ENCODE measurements at places on chromosomes 7 and 10.

GRCh38 chr7:128307061-128307460 is 36.6 kb downstream of the RBM28 start:
- DNase-seq: no peak

DNA sequence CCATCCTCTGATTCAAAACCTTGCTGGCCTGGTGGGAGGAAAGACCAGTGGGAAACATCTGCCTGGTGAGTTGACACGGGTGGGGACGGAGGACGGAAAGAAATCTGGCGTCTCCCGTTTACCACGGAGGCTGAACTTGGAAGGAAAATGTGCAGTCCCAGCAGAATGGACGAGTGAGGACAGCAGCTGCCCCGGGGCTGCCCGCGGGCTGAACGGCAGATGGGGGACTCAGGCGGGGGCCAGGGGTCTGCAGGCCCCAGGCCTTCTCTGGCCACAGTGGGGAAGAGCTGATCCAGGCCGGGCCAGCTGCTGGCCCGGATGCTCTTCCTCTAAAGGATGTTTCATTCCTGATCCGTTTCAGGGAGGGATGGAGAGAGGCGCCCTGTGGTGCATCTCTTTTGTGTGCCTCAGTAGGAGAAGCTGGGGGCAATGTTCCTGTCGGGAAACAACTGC is 147.5 kb upstream of the CHST15 start:
- DNase-seq: no peak

GRCh38 chr7:33336820-33337219 is 207.5 kb downstream of the BBS9 start:
- no peak for DNase-seq

DNA sequence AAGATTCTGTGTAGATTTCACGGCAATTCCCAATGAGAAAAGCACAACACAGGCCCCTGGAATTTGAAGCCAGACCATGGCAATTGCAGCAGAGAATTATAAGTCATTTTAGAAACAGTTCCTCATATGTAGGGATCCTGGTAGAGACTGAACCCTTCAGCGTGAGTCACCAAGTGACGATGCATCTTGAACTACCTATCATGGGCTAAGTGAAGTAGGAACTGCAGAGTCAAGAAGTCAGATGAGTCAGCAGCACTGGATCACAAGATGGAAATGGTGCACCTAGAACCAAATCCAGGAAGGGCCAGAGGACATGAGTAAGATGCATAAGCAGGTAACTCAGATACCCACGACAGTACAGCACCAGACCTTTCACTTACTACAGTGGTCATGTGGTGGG is 140.0 kb upstream of the TPK1 start:
- no peak for DNase-seq

Data from stimulated activated CD4-positive, alpha-beta T cell treated with anti-CD3 and anti-CD28 coated beads, Interleukin-15, amount 100 ng/mL, for 1 hour (primary cell).